Activated CD4-positive, alpha-beta T cell treated with anti-CD3 and anti-CD28 coated beads, Interleukin-2, amount 50 U/mL, for 16 hours (primary cell): ENCODE measurements at places on chromosomes 1 and 21.

DNA sequence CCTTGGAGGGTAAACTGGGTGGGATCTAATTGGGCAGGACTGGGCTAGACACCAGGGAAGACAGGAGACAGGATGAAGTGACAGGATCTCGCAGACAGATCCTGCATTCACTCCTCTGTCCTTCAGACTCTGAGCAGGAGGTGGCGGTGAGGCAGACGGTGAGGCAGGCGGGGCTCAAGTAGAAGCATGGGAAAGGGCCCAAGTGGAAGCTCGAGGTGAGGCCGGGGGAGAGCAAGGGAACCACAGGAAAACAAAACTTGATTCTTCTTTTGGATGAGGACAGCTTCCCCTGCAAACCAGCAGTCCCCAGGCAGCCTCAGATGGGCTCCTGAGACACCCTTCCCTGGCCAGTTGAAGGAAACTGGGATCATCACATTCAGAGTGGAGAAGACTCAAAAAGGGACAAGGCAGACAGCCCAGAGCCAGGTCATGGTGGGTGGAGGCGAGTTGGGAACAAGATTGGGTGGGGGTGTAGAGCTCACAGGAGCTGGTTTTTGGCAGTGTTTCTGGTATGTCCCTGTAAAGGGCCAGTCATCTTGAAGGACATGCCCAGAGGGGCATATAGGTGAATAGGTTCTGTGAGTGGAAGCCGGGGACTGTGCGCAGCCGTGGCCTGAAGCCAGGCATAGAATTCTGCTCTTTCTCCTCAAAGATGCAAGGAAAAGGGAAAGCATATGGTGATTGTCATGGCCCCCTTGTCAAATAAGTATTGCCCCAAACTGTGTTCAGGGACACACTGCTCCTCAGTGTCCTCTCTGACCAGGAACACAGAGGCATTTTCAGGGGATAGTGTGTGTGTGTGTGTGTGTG is 18.0 kb downstream of the INKA2 start:
- DNase-seq: no peak

- no peak for DNase-seq
Measured at GRCh38 chr1:205714190-205714905, 34.0 kb upstream of the SLC45A3 start.

- DNase-seq: no peak
Measured at GRCh38 chr21:37445228-37445627, 78.7 kb downstream of the DYRK1A start.

DNA sequence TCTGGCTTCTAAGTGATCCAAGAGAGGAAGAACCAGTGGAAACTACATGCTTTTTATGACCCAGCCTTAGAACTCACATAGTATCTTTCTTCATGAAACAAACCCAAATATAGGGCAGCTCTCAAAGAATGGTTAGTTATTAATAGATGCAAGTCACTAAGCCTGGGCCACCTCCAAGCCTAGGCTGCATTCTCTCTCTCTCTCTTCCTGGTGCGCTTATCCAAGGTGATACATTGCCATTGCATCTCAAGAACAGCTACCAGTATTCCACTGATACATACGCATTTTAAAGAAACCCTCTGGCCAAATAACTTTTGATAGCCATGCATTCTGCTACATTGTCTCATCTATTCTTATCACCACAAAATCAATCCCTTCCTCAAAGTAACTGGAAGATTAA is 455.6 kb upstream of the ADGRL2 start:
- DNase-seq: no peak
